Breast epithelium (tissue), 4 donors: ENCODE measurements at places on chromosomes 2 and 18. TPM values are rescaled to one million over a fixed set of nuclear protein-coding genes. Genes with fewer than 3 reads are reported as not detected.

The EVX2 gene
- total RNA-seq: not detected

The LRRC30 gene
- total RNA-seq: not detected

GRCh38 chr18:74897971-74898657 lies 300.4 kb downstream of the ZNF407 start:
- no peak for DNase-seq

GRCh38 chr18:10414293-10414842 lies 40.1 kb upstream of the APCDD1 start:
- DNase-seq: no peak

The UNC80 gene
- total RNA-seq: not detected

The DSG4 gene
- not detected for total RNA-seq

DNA sequence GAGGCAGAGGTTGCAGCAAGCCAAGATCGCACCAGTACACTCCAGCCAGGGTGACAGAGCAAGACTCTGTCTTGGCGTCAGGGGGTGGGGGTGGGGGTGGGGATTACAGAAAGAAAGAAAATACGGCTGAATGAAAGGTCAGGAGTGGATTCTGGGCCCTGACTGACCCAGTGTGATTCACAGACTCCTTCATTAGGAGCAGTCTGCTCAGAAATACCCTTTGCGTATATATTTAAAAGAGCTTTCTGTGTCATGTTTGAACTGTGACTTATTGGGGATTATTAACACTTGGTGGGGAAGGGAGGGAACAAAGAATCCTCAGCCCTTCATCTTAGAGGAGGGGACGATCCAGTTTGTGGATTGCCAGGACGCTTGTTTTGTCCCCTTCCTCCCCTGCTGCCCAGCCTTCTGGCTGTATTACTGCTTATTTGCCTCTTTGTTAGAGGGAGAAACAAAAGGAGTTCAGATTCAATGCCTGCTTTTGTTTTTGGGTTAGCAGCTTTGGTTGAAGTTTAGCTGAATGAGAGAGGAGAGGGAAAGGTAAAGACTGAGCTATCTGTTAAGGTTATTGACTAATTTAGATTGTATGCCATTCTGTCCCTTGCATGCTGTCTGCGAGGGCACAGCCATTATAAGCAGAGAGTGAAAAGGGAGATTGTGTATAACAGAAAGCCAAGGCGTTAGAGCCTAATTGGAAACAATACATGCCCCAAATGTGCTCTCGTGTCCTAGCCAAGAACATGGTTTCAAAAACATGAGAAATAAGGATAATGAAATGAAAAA lies 118.3 kb downstream of the FMNL2 start:
- no peak for DNase-seq

The DHRS9 gene
- total RNA-seq: 0.73 TPM

DNA sequence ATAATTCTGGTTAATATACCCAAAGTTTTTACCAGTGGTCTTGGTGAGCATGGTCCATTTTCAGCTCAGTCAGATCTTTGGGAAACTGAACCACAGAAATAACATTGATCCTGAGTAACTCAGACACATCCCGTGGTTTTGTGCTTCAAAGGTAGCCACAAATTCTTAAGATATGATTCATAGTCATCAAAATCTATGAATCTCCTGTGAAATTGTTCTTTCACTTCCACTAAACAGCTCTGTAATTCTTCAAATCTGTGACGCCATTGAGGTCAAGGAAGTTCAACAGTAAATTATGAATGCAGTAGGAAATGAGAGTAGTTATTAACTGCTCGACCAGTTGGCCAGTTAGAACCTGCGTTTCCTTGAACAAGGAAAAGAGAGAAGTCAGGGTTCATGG lies 147.3 kb downstream of the IRS1 start:
- DNase-seq: no peak

- DNase-seq: no peak
Measured at GRCh38 chr2:64623242-64623850, 30.4 kb downstream of the SERTAD2 start.

GRCh38 chr18:32918692-32919250 lies 145.9 kb upstream of the KLHL14 start:
- no peak for DNase-seq

DNA sequence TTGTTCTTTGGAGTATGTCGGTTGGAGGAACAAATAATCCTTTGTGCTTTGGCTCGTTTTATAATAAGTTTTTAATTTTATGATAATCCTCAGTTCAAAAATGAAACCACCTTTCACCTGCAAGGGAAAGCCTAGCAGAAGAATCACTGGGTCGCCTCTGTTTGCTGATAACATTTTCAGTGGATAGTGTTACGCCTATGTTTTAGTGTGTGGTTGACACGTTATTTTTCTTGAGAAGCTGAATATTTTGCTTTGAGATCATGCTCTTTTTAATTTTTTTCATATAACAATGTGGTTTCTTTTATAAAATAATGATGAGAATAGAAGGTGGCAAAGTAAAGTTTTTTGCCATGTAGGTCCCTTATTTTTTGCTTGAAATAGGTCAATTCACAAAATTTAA lies 172.7 kb upstream of the ZEB2 start:
- DNase-seq: no peak

The IL1B gene
- not detected for total RNA-seq

GRCh38 chr2:156343940-156344301 lies 11.4 kb upstream of the NR4A2 start:
- DNase-seq: no peak

DNA sequence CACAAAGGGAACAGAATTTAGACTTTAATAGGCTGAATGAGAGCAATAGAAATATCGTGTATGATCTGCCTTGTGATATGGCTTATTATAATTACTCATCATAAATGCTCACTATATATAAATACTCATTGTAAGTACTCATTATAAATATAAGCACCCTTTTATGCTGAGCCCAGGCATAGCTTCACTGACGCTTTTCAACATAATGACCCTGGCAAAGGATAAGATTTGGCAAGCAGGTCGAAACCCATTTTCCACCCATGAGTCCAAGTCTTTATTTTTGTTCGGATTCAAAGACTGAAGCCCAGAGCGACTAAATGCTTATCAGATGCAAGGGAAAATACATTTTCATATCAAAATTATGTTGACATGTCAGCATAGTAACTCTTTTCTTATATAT lies 500.4 kb downstream of the SLC4A3 start:
- DNase-seq: no peak

The ATP6V1B1 gene
- total RNA-seq: 1.8 TPM

The CAD gene
- 33.4 TPM for total RNA-seq

The LTBP1 gene
- 18.7 TPM for total RNA-seq

The CCDC85A gene
- total RNA-seq: 11.5 TPM

- DNase-seq: no peak
Measured at GRCh38 chr2:60961457-60961856, 56.1 kb upstream of the PEX13 start.

GRCh38 chr2:118151831-118152230 lies 63.6 kb downstream of the INSIG2 start:
- DNase-seq: no peak

DNA sequence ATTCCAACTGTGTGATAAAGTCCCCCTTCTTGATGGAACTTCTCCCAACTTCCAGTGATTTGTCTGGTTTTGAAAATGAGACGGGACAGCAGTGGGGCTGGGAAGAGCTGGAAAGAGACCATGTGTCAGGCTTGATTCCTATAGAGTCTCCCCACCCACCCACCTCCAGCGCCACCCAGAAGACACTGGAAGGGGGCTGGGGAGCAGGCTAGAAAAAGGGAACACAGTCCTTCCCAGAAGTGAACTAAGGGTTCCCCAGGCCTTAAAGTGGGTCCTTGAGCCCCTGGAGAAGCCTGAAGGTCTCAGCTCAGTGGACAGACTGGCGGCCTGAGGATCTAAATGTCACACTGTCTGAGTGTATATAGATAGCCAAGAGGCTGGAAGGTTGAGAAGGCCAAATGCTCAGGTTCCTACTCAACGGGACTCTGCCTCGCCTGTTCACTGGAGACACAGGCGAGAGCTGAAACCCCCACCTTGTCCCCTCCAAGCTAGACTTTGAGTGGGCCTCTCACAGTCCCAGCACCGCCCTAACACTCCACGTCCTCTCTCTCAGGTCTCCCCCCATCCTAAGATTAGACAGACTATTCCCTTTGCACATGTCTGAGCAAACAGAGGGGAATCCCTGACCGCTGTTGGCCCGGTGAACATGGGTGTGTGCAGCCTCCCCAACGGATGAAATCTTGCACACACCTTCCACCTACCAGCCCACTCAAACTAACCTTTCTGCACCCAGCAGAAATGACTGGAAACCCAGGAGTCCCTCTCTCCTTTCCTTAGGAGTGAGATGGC lies 1.6 kb downstream of the PKDCC start:
- DNase-seq: no peak

The CXCR1 gene
- total RNA-seq: 0.16 TPM

GRCh38 chr2:39405364-39405763 lies 31.7 kb downstream of the MAP4K3 start:
- DNase-seq: no peak

- no peak for DNase-seq
Measured at GRCh38 chr2:152050341-152050740, 48.5 kb downstream of the CACNB4 start.

DNA sequence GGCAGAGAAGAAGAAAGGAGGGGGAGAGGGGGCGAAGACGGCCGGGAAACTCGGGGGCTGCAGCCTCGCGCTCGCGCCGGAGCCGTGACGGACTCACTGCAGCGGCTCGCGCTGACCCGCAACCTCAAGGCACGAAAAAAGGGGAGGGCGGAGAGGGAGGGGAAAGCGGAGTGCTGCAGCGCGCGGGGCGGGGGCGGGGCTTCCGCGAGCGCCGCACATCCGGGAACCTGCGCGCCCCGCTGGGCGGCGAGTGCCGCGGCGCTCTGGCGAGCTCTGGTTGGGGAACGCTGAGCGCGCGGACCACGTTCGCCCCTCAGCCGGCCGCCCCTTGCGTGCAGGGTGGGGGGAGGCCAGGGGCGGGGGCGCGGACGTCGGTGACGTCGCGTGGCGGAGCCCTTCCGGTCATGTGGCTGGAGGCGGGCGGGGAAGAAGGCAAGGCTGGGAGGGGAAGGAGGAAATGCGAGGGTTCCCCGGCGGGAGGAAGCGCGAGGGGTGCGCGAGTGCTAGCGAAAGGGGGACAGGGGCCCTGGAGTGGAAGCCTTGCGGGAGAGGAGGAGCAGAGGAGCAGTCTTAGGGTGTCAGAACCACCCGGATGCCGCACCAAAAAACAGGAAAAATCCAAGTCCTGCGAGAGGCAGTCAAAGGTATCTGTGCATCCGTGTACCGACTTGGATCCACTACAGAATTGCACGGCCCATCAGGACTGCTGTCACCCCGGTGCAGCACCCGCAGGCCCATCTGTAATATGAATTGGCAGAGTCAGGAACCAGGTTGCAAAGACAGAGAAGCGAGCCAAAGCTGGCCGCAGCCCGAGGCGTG lies at the start of gene PPP3R1:
TSS of gene PPP3R1 (minus strand) at position 133 of the 819 bp plus-strand sequence. CDS start 405 bp downstream, outside the sequence.
- DNase-seq: peak; percentile 93

DNA sequence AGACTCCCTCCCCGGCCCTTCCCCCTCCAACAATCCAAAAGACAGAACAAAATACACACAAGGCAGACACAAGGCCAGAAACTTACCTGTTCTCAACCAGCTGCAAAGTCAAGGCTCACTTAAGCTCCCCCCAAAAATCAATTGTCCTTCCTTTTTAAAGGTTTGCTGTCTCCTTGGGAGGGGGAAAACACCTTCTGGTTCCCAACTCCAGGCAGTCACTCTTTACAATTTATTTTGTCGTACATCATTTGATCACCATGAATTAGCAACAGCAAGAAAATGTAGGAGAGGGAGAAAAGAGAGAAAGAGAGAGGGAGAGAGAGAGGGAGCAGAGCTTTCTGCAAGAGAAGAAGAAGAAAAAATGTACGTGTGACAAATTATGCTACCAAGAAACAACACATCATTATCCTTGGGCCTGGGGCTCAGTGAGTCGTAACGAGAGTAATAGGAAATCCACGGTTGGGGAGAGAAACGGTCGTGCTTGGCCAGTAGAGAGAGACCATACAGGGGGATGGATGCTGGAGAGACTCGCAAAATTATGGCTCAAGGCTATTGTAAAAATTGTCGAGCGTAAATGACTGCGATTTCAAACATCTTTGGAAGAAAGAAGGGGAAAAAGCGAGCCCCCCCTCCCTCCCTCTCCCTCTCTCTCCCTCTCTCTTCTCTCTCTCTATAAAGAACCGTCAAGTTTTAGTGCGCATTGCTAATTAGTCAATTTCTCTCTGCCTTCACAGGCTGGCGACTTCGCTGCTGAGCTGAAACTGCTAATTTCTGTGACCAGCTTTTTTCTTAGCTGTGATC lies at the start of gene KLHL14:
TSS of gene KLHL14 (minus strand) at position 443 of the 801 bp plus-strand sequence. CDS start 2,432 bp downstream, outside the sequence.
- no peak for DNase-seq

GRCh38 chr2:120604767-120605166 lies 130.9 kb upstream of the GLI2 start:
- no peak for DNase-seq

DNA sequence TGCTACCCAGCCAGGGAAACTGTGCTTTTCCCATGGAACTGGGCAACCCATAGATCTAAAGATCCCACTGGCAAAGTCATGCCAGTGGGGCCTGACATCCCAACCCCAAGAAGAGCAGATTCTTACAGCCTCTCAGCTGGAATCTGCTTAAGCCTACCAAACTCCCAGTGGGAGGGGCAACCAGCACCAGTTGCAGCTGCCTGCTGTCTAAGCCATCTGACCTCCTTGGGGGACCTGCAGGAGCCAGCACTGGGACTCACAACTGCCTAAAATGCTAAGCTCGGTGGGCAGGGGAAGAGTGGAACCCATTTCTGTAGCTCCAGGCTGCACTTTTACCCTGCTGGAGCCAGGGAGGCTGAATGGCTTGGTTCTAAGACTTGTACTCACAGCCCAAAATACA lies 770.7 kb upstream of the SLC8A1 start:
- DNase-seq: no peak

The DCAF17 gene
- 30.6 TPM for total RNA-seq

The DNAH7 gene
- total RNA-seq: 1.3 TPM

The DOK6 gene
- total RNA-seq: 1.3 TPM

GRCh38 chr2:105090091-105090490 lies 52.2 kb downstream of the MRPS9 start:
- DNase-seq: no peak

DNA sequence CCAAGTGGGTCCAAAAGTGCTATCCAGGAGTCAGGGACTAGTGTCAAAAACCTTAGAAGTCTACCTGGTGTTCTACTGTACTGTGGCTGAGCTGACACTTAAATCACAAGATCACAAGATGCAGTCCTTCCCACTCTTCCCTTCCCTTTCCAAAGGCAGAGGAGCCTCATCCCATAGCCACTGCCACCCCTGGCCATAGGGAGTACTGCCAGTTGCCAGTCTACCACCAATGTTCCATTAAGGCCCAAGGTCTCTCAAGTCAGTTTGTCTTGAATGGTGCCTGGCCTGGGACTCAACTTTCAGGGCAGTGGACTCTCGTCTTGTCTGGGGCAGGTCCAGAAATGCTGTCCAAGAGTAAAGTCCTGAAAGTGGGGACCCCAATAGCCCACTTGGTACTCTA lies 585.6 kb downstream of the NUP35 start:
- no peak for DNase-seq
